Stimulated activated CD8-positive, alpha-beta memory T cell treated with anti-CD3 and anti-CD28 coated beads, Interleukin-2, amount 100 ng/mL, for 1 hour (primary cell): ENCODE measurements at places on chromosomes 5 and 9.

DNA sequence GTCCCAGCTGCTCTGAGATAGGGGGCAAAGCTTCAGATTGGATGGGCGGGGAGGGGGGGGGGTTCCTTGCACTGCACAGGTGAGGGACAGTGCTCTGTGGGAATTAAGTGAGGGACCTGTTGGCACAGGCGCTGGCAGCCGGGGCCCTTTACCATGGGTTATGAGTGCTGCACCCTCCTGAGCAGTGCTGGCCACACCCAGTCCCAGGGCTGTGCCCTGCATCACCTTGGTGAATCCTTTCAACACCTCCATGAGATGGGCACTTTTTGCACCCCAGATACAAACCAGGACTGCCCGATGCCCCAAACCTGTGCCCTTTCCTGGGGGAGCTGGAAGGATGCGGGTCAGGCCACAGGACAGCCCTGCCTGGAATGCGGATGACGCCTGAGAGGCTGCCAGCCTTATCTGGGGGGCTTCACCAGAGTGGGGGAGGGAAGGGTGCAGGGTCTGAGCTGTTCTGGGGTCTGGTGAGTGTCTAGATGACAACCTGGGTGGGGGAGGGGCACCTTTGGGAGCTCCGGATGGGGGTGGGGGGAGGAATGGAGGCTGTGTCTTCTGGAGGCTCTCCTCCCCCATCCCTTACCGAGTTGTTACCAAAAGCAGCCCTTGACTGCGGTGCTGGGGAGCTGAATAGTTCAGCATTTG lies 5.2 kb downstream of the CRB2 start:
- DNase-seq: no peak

- no peak for DNase-seq
Measured at GRCh38 chr5:73637565-73637964, 11.6 kb downstream of the ARHGEF28 start.

GRCh38 chr9:38687389-38687842 lies 32.5 kb downstream of the FAM240B start:
- no peak for DNase-seq

DNA sequence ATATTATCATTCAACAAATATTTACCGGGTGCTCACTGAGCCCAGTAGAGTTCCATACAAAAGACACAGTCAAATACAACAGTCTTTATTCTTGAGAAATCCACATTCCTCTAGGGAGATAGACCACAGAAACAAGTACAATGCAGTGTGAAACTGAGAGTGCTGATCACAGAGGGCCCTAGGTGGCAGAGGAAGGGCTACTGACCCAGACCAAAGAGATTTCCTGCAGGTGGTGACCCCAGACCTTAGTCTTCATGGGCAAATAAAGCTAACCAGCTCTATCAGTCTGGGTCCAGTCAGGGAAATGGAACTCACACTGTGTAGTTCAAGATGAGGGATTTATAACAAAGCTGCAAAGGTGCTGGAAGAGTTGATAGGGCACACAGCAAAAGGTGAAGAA lies 110.4 kb upstream of the SLC27A6 start:
- DNase-seq: no peak

- no peak for DNase-seq
Measured at GRCh38 chr5:106780355-106780754, 890.4 kb downstream of the EFNA5 start.

DNA sequence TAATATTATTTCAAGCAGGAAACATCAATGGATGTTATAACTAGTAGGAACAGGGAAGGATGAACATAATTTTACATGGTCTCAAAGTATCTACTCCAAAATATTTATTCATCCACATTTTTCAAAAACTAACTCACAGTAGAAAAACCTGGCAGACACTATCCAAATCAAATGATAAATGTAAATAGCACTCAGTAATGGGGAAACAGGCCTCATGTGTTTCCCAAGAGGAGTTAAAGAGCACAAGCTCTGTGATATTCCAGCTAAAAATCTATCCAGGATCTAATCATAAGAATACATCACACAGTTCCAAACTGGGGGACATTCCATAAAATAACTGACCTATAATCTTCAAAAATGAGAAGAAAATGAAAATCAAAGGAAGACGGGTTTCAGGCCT lies 443.1 kb downstream of the ZNF608 start:
- no peak for DNase-seq

GRCh38 chr9:35526087-35526801 lies 36.3 kb downstream of the RUSC2 start:
- no peak for DNase-seq

- no peak for DNase-seq
Measured at GRCh38 chr9:136292026-136292538, 11.8 kb downstream of the CCDC187 start.

GRCh38 chr9:122340161-122340560 lies 30.7 kb upstream of the PTGS1 start:
- DNase-seq: no peak

- no peak for DNase-seq
Measured at GRCh38 chr5:10538789-10539686, 24.8 kb upstream of the ANKRD33B start.

DNA sequence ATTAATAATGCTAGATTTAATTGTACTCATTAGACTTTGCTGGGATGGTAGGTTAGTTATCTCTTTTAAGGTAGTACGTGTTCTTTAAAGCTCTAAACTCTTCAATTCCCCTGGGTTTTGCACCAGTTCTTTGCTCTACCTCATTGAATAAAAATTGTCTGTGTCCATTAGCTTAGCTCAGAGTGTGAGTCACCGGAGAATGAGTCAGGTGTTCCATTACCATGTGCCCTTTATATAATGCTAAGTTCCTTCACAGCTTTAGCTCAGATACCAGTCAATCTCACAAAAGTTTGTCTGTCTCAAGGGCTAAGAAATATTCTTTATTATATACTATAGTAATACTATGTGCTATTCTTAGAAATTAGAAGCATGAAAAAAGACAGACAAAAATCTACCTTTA lies 339.4 kb downstream of the PRELID2 start:
- DNase-seq: no peak

GRCh38 chr5:89065919-89066318 lies 182.9 kb upstream of the MEF2C start:
- no peak for DNase-seq

- DNase-seq: no peak
Measured at GRCh38 chr9:22244139-22245011, 202.2 kb upstream of the DMRTA1 start.

- DNase-seq: no peak
Measured at GRCh38 chr5:8417316-8418048, 548.5 kb downstream of the MTRR start.

- no peak for DNase-seq
Measured at GRCh38 chr5:130624805-130625204, 540.3 kb downstream of the HINT1 start.

DNA sequence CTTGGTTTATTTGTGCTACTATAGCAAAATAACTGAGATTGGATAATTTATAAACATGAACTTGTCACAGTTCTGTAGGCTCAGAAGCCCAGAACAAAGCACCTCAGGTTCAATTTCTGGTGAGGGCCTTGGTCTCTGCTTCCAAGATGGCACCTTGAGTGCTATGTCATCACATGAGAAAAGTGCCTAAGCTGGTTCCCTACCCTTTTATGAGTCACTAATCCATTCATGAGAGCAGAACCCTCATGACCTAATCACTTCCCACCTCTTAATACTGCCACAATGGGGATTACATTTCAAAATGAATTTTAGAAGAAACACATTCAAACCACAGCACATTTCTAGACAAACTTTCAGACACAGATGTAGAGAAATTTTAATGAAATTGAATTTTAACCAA lies 98.2 kb upstream of the PRSS3 start:
- no peak for DNase-seq

GRCh38 chr9:138073808-138074207 lies 196.2 kb downstream of the CACNA1B start:
- DNase-seq: no peak

- no peak for DNase-seq
Measured at GRCh38 chr5:157478726-157479125, 18.7 kb downstream of the NIPAL4 start.

DNA sequence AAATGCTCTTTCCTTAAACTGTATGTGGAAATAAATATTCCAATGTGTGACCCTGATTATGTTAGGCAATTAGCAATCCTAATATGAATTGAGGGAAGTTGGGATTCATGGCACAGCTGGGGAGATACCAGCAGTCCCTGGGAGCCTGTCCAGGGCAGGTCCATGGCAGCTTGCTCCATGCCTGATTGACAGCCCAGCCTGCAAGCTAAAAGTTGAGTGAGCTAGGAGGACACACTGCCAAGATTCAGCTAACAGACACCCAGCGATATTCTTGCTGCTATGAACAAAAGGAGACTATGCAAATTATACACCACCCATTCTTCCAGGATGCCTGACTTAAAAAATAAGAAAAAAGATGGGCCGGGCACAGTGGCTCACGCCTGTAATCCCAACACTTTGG lies 6.2 kb downstream of the TGFBI start:
- DNase-seq: no peak

- DNase-seq: no peak
Measured at GRCh38 chr5:88979244-88979643, 96.3 kb upstream of the MEF2C start.

DNA sequence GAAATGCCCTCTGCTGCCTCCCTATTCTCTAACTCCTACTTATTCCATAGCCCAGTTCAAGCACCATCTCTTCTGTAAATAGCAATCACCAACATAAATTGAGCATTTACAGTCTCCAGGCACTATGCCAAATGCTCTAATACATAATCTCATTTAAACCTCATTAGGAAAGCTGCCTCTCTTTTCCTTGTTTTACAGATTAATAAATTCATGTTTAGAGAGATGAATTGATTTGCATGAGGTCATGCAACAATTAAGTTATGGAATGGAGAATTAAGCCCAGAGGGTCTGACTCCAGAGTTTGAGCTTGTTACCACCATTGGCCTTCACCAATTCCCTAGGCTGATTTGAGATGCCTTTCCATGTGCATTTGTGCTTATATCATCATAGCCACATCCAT lies 23.4 kb upstream of the RFX3 start:
- no peak for DNase-seq

GRCh38 chr5:155872629-155873220 lies 454.2 kb upstream of the SGCD start:
- DNase-seq: no peak

DNA sequence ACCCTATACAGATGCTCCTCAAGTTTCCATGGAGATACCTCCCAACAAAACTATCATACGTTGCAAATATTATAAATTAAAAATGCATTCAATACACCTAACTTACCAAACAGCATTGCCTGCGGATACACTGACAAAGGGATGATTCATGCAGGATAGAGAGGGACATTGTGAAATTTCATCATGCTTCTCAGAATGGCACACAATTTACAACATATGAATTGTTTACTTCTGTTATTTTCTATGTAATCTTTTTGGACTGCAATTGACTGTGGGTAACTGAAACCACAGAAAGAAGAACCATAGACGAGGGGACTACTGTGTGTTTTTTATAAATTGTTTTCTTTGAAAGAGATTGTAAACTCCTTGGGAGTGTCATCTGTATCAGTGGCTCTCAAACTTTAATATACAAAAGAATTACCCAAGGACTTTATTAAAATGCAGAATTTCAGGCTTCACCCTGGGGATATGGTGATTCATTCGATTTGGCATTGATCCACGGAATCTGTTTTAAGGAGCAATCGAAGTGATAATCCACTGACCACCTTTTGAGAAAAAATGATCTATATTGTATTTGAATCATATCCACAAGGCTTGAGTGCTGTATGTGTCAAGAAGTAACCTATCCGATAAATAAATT lies 146.4 kb downstream of the SGCD start:
- no peak for DNase-seq

GRCh38 chr5:16784843-16785791 lies 151.0 kb downstream of the MYO10 start:
- no peak for DNase-seq

DNA sequence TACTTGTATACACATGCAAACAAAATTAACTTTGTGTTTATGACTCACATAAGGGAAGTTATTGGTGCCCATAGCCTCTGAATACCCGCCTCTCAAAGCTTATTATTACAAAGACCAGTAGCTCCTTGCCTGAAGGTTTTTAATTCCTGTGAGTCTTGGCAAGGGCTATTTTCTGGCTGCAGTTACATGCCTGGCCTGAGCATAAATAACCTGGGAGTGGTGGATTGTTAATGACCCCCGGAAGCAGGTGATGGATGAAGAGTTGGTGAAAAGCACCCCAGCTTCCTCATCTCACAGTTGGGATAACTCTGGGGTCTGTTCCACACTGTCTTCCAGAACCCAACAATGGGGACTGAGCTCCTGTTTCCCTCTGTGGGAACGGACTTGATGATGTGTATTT lies 594.5 kb downstream of the PDE4D start:
- DNase-seq: no peak

DNA sequence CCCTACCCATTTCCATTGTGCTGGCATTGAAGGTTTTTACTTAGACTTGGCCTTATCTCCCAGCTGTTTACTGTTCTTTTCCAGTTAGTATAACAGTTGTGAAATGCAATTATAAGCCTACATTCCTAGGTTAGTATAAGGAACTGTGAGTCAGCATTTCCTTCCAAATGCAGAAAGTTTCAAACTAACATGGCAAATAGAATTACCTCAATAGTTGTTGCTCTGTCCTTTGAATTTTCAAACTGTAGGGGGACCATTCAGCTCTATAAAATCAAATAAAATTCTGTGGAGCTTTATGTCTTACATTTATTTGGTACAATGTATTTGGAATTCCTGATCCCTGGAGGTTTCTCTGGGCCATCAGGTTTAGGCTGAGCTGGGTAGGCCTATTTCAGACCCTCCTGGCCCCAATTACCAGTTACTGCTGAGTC lies 47.2 kb downstream of the ARHGEF28 start:
- DNase-seq: no peak

- no peak for DNase-seq
Measured at GRCh38 chr5:136026636-136027035, 2.2 kb upstream of the TGFBI start.

- peak; percentile 1 for DNase-seq
Measured at GRCh38 chr5:115209279-115209678, 39.6 kb upstream of the TRIM36 start.

DNA sequence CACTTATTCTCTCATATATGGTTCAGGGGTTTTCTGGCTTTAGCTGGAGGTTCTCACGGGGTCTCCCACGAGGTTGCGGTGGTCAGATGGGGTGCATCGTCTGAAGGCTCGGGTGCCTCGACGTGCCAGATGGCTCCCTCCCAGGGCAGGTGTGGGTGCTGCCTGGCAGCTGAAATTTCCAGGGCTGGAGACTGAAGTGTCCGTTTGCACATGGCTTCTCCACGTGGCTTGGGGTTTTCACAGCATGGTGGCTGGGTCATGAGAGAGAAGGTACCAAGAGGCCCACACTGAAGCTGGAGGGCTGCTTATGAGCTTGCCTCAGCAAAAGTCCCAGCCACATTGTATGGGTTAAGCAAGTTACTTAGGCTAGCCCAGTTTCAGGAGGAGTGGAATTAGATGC lies 218.6 kb downstream of the AGTPBP1 start:
- no peak for DNase-seq

- DNase-seq: no peak
Measured at GRCh38 chr9:83511051-83511450, 27.1 kb downstream of the FRMD3 start.

GRCh38 chr5:35990520-35990919 lies 670 bp downstream of the UGT3A1 start:
- DNase-seq: no peak

- DNase-seq: no peak
Measured at GRCh38 chr9:133026426-133026825, 4.4 kb upstream of the GTF3C5 start.
